ENCODE measurements at places on chromosomes 7 and 10. TPM values are rescaled to one million over a fixed set of nuclear protein-coding genes. Genes with fewer than 3 reads are reported as not detected.

CYP3A7 gene
- total RNA-seq, result not detected

FAM25A gene
- not detected for total RNA-seq

CCDC172 gene
- not detected for total RNA-seq

C10orf105 gene
- 0.42 TPM for total RNA-seq

SAMD8 gene
- total RNA-seq, result 14.3 TPM

TRDMT1 gene
- total RNA-seq, result 9.1 TPM

CRYGN gene
- not detected for total RNA-seq

All from T-helper 1 cell treated with Interleukin-12 subunit alpha and Interleukin-12 subunit beta and Interleukin-4 antibody, amounts not matched to agents 30 ng/mL and 1 ng/mL, for 36 hours (primary cell).